ENCODE measurements at places on chromosomes 2 and 18.

GRCh38 chr2:239118675-239119211 is 270.9 kb downstream of the TWIST2 start:
- DNase-seq = no peak

DNA sequence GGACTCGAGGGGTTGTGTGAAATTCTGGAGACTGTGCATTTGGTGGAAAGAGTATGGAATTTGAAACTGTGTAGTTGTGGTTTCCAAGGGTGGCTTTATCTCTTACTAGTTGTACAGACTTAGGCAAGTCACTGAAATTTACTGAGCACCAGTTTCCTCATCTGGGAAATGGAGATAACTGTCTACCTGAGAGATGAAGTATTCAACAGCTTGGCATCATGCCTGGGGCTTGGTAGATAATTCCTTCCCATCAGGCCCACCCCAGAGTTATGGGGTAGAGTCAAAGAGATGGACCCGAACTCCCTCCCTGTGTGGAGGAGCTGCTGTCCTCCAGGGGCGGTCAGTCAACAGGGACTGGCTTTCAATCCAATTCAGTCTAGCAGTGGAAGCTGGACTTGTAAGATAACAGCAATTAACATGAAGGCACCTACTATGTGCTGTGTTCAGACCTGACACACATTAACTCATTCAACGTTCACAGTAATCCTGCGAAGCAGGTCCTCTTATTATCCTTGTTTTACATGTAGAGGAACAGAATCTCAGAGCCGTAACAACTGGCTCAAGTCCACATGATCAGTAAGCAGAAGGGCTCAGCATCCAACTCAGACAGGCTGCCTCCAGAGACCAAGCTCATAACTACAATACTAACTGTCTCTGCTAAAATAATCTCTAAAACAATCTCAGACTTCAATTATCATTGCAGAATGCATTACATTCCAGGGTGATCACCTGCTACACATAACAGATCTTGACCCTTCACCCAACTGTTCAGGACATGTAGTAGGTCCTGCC is 432.1 kb downstream of the LPIN1 start:
- no peak for DNase-seq

GRCh38 chr2:11498543-11499034 is 32.6 kb upstream of the E2F6 start:
- no peak for DNase-seq

DNA sequence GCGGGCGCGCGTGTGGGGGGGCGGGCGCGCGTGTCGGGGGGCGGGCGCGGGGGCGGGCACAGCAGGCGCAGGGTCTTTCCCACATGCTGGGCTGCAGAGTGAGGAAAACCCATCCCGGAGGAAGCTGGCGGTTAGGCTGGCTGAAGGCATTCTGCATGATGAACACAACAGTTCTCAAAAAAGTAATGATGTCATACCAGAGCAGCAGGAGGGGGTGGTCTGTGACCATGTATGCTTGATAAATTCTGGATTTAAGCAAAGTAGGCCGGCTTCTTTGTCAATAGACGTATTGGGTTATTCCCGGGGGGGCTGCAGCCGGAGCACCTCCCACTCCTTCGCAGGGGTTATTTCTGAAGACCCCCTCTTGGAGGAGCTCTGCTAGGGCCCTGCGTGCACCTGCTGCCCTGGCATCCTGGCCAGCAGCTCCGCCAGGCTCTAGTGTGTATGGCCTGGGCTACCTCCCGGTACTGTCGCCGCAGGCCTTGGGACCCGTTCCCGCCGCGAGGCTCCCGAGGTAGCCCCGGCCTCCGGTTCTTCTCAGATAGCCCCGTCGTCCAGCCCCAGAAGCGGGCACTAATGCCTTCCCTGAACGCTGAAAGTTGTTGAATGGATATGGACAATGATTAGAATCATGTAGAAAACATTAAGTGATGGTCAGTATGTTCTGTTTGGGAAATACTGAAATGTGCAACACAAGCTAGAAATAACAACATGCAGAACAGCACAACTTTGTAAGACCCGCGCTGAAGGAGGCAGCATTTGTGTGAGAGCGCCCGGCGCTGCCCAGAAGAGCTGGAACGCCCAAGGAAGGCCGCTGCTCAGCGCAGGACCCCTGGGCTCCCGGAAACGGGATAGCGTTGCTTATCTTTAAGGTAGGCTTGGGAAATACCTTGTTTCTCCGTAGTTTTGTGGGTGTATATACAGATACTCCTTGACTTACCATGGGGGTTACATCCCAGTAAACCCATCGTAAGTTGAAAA is 101.4 kb upstream of the RAB6C start:
- no peak for DNase-seq

GRCh38 chr2:165647409-165647808 is 146.6 kb downstream of the GALNT3 start:
- no peak for DNase-seq

GRCh38 chr2:21028021-21028947 is 15.6 kb downstream of the APOB start:
- DNase-seq = no peak

DNA sequence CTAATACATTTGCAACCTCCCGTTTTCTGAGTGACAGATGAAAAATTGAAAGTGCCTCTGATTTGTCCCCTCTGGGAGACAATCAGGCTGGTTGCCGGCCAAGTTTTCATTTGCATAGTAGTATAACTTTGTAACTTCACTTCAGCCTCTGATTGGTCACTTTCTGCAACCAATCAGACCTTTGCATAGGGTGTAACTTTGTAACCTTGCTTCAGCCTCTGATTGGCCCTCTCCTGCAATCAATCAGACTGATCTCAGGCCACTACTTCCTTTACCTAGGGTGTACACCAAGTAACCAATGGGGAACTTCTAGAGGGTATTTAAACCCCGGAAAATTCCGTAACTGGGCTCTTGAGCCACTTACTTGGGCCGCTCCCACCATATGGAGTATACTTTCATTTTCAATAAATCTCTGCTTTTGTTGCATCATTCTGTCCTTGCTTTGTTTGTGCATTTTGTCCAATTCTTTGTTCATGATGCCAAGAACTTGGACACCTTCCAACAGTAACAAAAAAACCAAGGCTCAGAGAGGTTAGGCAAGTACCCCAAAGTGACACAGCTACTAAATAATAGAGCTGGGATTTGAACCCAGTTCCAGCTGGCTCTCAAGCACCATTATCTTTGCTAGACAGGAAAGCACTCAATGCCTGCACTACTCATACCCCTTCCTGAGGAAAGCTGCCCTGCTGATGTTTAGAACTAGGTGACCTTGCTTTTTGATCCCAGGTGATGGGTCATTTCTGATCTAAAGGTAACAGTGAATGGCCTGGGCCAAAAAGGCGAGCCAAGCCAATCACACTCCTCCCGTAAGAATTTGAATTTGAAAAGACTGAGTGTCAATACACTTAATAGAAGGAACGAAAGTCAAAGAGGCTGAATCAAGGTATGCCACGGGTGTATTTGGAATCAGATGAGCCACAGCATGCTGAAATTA is 10.9 kb upstream of the MYOM1 start:
- DNase-seq = no peak

DNA sequence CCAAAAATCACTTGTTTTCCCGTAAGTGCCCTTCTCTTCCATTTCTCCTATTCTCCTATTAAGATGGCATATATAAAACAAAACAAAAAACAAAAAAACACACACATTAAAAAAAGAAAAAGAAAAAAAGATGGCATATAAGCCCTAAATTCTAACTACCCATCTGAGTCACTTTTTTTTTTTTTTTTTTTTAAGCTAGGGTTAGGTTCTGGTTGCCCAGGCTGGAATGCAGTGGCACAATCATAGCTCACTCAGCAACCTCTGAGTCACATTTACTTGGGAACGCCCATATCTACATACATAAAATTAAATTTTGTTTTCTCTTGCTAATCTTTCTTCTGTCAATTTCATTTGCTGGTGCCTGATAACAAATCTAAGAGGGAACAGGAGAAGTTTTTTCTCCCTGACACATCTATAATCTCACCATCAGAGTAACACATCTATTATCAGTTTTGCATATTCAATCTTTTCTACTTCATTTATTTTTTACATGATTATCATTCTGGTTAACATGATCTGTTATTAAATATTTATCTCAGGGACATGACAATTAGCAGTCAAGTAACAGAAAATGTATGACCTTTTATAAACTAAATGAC is 52.1 kb downstream of the EEF1B2 start:
- no peak for DNase-seq

- no peak for DNase-seq
These were observed 105.2 kb downstream of the NETO1 start for GRCh38 chr18:72762515-72763122.

- DNase-seq = no peak
These were observed 73.9 kb upstream of the LMAN1 start for GRCh38 chr18:59432803-59433597.

GRCh38 chr2:108236676-108237335 is 3.0 kb upstream of the SULT1C3 start:
- no peak for DNase-seq

- no peak for DNase-seq
These were observed 165.4 kb downstream of the TCF4 start for GRCh38 chr18:55422456-55423180.

DNA sequence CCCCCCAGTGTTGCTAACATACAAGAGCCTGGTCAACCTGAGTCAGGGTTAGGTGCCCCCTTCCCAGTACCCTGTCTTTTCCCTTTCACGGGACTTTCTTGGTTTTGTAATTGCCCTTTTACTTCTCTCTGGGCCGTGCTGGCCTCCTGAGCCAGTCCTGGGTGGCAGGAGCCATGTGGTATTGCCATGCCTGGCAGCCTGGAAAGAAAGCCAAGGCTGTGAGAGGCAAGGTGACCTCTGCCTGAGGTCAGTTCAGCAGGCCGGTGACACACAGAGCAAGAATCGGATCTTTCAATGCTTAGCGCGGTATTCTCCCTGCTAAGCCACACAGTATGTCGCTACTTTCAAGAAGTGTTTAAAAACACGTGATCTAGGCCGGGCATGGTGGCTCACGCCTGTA is 52.3 kb downstream of the C18orf63 start:
- DNase-seq = no peak

DNA sequence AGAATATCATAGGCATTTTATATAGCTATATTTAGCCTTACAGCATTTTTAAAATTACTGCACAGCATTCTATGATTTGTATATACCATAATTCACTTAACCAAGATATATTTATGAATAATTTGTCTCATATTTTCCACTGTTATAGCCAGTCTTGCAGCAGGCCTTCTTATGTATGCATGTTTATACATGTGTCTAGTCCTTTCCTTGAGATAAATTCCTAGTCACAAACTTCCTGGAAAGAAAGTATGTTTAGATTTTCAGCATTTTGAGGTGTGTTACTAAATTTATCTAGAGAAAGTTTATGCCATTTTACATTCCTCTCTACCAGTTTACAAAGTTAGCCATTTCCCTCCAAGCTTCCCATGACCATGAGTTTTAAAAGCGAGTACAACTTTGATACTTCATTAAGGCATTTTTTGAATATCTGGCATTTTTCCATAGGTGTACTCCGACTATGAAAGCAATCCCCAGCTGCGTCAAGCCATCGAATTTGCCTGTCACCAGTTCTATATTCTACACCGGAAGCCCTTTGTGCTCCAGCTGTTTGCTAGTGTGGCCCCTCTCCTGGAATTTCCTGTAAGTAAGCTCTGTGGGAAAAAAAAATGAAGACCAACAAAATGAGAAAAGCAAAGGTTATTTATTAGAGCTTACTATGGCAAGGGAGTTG is 59.4 kb upstream of the RPE start:
- no peak for DNase-seq
